ENCODE measurements at places on chromosomes 6 and 20. TPM values are rescaled to one million over a fixed set of nuclear protein-coding genes. Genes with fewer than 3 reads are reported as not detected.

GRCh38 chr6:13405961-13406477 is 77.7 kb upstream of the TBC1D7 start:
- DNase-seq = no peak

DNA sequence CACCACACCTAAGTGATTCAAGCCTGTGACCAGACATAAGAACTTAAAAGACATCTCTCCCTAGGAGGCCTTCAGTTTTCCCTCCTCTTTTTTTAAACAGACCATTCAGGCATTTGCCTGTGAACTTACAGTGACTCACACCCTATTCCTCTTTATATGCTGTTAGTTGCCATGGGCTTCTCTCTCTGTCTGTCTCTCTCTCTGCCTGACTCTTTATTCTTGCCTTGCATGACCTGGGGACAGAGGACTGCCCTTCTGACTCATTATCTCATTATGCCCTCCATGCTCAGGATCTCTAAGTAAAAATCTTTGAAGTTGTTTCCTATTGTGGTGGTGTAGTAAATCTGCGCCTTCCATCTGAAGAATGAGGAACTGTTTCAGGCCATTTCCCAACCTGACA is 442.2 kb upstream of the MAN1A1 start:
- DNase-seq = no peak

DNA sequence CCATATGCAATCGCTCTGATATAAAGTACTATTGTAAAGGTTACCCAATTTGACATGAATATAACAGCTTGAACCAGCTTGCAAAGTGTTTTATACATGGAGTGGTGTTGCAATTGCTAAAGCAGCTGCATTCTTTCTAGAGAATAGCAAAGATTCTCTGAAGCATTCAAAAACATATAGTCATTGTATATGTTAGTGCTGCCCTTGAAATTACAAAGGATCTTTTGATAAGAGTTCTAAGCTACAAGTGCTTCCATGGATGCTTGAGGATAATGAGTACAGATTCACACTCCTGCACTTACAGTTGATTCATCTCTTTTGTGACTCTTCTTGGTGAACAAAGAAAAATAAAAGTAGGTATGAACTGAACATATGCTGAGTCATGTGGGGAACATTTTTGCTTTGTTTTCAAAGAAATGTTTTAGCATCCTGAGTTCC is 175.7 kb downstream of the ALDH8A1 start:
- DNase-seq = no peak

DNA sequence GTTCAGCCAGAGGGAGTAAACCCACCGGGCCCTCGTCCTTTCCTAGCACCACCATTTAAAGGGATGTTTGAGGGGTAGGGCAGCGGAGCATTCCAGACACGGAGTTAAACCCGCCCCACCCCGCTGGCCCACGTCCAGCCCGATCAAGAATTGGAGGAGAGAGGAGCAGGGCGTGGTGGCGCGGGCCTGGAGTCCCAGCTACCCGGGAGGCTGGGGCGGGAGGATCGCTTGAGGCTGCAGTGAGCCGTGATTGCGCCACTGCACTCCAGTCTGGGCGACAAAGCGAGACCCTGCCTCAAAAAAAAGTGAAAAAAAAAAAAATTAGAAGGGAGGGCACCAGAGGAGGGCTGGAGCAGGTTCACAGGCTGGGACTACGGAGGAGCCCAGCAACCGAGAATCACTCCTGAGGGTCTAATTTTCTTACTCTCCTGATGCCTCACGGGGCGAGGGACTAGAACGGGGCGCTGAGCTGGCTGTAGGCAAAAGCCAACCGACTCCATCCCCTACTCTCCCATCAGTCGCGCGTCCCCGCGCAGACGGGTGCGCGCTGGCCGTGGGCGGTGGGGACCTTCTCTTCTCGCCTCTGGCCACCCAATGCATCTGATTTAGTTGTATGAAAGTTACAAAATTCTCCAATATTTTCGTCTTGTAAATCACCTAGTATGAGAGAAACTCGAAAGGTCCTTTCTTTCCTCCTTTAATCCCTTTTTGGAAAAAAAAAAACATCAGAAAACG is 6.1 kb upstream of the HSPA1B start:
- DNase-seq = no peak

GRCh38 chr6:127547904-127548649 is 28.9 kb upstream of the C6orf58 start:
- no peak for DNase-seq

- no peak for DNase-seq
These were observed 12.0 kb upstream of the TRMT11 start for GRCh38 chr6:125974214-125974866.

DNA sequence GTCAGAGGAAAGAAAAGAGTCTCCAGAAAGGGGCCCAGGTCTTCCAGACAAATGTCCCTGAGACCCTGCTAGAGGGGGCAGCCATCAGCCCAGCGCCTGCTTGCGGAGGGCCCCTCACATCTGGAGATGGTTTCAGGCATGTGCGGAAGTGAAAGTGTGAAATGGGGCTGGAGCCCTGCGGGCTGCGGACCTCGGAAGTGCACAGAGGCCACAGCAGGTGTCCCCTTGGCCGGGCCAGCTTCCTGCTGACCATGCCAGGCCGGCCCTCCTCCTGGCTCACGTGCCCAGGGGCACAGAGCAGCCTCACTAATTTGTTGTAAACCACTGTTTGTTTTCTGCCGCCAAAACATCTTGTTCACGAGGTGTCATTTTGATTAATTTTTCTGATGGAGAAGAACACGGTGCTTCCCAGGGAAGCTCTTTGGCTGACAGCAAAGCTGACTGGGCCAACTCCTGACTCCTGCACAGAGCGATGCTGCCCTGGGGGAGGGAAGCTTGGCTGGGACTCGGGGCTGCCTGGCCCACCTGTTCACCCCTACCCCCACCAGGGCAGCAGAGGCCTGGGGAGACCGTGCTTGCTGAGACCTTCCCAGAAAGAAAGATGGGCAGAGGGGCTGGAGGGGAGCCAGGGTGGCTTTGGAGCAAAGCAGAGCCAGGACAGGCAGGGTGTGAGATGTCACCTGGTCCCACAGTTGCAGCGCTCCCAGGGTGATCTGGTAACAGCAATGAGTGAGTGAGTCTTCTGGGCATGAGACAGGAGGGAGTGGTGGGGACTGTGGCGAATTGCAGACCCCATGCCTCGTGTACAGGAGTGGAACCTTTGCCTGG is 54.2 kb downstream of the BCAS4 start:
- no peak for DNase-seq

GRCh38 chr6:35585658-35586057 is 73.0 kb upstream of the TULP1 start:
- no peak for DNase-seq

ROS1 gene
- total RNA-seq = 0.03 TPM

OCSTAMP gene
- not detected for total RNA-seq

RGS17 gene
- not detected for total RNA-seq

SCUBE3 gene
- total RNA-seq = not detected

EFCAB8 gene
- 1.0 TPM for total RNA-seq

TGM2 gene
- total RNA-seq = 0.62 TPM
